ENCODE measurements at places on chromosomes 4 and X.

GRCh38 chr4:176492646-176493302 lies 173.0 kb downstream of the SPCS3 start:
- no peak for DNase-seq

DNA sequence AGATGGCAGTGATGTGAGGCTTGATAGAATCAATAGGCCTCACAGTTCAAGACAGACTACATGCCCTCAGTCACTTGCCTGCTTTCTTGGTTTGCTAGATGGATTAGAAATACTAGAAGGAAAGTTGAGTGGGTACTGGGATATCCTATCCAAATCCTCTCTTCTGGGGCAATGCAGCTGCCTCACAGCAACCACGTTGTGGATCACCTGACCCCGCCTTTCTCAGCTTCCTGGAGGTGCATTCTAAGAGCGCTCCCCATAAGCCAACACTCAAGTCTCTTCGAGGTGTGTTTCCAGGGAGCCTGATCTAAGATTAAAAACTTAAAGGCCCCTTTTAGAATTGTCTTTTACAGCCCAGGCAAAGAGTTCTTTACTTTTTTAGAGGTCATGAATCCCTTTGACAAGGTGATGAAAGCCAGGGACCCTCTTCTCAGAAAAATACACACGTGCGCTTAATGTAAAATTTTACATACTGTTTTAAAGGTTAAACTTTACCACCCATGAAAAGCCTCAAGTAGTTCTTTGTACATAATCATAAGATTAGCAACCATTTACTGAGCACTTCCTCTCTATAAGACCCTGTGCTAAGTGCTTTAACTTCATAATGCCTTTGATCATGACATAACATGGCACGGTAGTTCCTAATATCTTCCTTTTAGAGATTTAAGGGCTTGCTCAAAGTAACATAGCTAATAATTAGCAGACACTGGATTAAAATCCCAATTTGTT lies 840 bp upstream of the RPL34 start:
- DNase-seq: no peak

GRCh38 chrX:16462912-16463311 lies 187.0 kb upstream of the S100G start:
- DNase-seq: peak; percentile 72

DNA sequence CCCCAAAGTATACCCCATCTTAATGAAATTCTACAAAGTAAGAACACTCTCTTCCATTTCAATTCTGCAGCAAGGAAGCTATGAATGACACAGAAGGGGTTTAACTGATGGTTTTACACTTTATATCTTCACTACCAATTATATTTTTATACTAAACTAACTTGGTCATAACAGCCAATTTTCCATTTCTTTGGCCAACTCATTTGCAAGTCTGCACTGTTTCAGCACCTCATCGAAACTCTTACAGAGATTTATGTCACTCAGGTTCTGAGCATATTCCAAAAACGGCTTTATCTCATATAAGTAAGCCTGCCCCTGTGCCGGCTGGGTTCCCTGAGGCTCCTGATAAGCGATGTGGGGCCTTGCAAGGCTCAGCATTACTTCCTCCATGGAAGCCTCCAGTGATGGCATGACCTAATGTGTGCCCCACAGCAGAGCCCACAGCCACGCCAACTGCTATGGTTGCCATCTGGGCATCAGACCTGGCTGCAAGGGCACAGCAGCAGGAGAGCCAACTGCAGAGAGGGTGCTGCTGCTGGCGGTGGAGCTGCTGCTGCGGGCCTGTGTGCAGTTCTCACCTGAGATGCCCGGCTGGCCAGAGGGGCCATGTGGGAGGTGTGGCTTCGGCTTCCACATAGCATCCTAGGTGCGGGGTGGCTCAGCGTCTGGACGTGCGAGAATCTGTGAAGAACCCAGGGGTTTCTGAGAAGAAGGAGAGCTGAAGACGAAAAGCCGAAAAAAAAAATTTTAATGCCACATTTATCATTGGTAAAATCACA lies 13.4 kb upstream of the IBSP start:
- DNase-seq: no peak

- no peak for DNase-seq
Measured at GRCh38 chr4:125689805-125690204, 375.1 kb downstream of the FAT4 start.
